Activated CD8-positive, alpha-beta memory T cell treated with anti-CD3 and anti-CD28 coated beads, Interleukin-2, amount 10 ng/mL, durations not matched to agents 7 days and 5 days (primary cell): ENCODE measurements at places on chromosomes 1 and 21.

DNA sequence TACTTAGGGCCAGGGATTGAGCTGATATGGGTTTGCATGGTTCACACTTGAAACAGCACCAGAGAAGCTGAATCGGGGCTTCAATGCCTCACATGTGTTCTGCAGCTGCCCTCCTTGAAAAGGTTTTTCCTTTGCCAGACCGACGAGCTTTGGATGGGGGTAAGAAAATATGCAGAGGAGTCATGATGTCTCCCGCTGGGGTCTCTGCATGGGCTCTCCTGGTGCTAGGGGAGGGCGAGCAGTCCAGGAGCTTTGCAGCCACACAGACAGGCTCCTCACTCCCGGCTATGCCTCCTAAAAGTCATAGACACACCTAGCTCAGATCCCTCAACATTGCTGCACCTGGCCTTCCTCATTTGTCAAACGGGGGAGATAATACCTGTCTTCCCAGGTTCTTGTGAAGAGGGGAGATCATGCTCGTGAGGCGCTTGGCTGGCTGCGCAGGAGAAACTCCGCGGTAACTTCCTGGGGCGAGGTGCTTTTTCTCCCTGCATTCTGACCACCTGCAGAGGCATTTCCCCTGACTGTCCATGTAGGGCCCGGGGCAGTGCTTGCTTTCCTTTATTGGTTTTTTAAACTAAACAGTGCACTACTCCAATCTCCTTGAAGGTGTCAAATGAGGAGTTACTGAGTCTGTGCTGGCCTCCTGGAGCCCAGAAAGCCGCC lies 112.4 kb downstream of the PLXNA2 start:
- no peak for DNase-seq

DNA sequence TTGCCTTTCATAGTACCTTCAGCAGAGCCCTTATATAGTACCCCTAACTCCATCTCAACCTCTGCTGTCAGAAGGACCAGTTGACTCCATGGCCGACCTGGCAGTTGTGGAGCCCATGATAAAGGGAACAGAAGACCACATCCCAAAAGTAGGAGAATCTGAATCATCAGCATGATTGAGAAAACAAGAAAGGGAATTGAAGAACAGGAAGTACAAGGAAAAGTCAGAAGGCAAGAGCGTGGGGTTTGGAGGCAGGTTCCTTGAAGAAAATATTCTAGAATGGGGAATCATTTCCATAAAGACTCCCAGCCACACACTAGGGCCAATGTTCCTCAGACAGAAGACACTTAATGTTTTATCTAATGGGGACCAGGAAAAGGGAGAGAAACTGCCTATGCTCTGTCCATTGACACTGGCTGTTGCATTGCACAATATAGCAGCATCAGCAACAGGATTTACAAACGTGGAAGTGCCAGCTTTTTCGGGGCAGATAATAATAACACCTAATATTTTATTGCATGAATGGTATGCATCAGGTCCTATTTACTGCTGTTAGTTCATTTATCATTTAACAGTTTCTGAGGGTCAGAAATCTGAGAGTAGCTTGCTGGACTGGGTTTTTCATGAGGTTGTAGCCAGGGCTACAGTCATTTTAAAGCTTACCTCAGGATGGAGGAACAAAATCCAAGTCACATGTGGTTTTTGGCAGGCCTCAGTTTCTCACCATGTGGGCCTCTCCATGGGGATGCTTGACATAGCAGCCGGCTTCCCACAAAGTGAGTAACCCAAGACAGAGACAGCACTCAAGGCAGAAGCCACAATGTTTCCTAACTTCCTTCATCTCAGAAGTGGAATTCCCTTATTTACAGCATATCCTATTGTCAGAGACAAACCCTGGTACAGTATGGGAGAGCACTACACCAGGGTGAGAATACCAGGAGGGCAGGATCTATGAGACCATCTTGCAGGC lies 483.4 kb downstream of the PLPP3 start:
- no peak for DNase-seq

DNA sequence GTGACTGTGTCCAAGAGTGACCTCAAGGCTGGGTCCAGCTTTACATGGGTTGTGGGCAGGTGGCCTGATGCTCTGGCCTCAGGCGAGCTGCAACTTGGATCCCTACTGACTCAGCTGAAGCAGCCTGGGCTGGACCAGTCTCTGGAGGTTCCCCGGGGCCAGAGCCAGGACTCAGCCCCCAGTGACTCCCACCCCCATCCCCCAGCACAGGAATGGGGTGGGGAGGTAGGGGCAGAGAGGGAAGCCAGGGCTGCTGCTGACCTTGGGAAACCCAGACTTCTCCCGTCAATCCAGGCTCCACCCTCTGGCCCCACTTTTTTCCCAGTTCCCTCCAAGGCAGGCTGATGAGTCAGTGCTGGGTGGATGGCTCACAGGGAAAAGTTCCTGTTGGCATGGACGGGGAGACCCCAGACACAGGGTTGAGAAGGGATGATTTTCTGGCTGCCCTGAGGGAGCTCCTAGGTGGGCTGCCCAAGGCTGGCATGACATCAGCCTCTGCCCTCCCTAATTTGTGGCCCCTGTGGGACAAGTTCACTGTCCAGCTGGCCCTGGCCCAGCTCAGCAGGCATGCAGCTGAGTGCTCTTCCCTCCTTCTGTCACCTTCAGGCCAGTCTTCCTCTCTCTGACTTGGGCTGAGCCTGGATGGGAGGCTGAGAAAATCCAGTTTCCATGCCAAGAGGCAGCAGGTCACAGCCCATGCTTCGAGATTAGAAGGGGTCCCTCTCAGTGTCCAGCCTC lies 2.2 kb downstream of the ZC3H12A start:
- peak; percentile 41 for DNase-seq

- DNase-seq, result no peak
These were observed 19.3 kb upstream of the METTL13 start for GRCh38 chr1:171762143-171762563.

- no peak for DNase-seq
These were observed 570.6 kb downstream of the DPYD start for GRCh38 chr1:97350241-97350640.

DNA sequence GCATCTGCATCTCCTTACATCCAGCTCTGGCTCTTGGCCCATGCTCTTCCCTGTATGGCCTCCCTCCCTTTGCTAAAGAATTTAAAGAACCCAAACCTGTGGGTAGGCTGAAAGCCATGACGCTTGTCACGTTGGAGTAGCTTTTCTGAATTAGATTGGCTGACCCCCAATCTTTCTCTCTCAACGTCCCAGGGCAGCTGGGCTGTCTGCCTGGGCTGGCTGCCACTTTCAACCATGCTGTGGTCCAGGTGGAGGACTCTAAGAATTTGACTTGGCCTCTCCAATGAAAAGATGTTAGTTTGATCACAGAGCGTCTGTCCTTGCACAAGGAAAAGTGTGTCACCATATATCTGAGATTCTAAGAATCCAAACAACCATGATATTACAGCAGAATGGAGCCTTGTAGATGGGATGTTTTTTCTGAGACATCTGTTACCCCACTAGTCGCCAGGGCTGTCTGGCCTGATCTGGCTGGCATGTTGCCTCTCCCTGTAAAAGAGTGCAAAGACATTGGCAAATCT lies 6.5 kb upstream of the IGSF3 start:
- DNase-seq, result no peak

DNA sequence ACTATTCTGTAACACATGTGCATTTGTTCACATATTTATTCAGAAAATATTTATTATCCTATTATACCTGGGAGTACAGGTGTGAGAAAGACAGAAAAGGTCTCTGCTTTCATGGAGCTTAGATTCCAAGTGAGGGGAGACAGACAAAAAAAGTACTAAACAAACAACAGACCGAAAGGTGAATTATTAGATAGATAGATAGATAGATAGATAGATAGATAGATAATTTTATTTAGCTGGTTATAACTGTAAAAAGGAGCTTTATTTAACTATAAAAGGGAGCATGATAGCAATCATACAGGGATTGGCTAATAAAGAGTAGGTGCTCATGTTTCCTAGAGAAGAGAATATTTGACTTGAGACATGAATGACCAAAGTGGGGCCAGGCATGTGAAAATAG lies 119.4 kb downstream of the TNFSF18 start:
- no peak for DNase-seq

- no peak for DNase-seq
These were observed 7.7 kb upstream of the ECE1 start for GRCh38 chr1:21297975-21298374.

GRCh38 chr1:54557671-54558355 lies 9.8 kb downstream of the ACOT11 start:
- DNase-seq, result no peak
